Erythroblast (primary cell): ENCODE measurements at places on chromosomes 1 and 21.

- peak; percentile 82 for DNase-seq
These were observed 29.9 kb upstream of the RPTN start for GRCh38 chr1:152188673-152189591.

- DNase-seq = no peak
These were observed 179.7 kb upstream of the ST6GALNAC5 start for GRCh38 chr1:76687307-76688175.

DNA sequence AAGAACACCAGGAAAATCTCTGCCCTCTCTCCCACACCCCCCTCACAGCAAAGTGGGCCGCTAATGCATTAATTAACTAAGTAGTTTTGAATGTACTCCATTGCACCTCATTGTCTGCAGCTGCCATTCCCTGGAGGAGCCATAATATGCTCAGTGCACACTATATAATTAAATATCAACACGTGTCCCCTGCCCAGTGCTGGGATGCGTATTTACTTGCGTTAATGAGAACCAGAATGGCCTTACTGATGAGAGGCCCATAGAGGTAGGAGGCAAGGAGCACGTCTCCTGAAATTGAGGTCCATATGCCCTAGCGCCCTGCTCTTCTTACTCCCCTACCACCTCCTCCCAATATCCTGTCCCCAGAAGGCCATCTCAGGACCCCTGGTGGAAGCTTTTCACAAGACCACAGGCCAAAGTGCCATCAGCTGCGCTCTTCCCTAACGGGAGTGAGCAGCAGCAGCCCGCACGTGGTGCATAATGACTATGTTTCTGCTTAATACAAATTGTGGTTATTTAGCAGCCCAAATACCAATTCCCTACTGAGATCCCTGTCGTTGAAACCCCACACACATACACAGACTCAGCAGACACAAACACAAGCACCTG lies 76.8 kb downstream of the PLXNA2 start:
- DNase-seq = no peak

GRCh38 chr1:213876531-213876930 lies 111.2 kb upstream of the PROX1 start:
- no peak for DNase-seq

- DNase-seq = no peak
These were observed 230.4 kb downstream of the SLC35F3 start for GRCh38 chr1:234134878-234135277.

- no peak for DNase-seq
These were observed 135.6 kb upstream of the KCNJ15 start for GRCh38 chr21:38120984-38121855.

DNA sequence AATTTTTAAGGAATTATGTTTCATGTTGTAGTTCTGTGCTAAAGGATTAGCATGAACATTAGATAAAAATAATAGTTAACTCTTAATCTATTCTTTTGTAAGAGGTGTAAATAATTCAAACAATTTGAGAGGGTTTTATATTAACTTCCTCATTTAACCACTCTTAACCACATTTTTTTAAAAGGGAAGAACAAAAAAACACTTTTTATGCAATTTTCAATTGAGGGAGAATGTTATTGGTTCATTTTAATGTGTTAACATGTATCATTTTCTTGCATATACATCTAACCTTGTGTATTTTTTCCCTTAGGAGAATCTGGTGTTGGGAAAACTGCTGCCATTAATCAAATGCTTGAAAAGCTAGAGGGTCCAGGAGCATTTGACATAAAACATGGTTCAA lies 169.0 kb downstream of the LBR start:
- no peak for DNase-seq

DNA sequence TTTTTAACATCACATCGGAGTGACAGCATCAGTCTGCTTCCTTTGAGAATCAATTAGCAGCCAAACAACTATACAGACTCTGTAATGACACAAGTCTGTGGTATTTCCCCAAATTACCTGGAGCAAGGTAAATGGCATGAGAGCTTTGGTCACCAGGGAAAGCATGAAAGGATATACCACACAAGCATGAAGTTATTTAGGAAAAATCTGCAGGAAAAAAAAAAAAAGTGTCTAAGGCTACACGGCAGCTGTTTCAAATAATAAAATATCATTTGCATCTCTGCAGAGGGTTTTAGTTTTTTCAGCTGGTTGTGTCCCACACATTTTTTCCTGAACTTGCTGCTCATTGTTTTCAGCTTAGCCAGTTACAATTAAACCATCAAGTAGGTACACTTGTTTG lies 234.7 kb downstream of the TTLL7 start:
- DNase-seq = no peak

DNA sequence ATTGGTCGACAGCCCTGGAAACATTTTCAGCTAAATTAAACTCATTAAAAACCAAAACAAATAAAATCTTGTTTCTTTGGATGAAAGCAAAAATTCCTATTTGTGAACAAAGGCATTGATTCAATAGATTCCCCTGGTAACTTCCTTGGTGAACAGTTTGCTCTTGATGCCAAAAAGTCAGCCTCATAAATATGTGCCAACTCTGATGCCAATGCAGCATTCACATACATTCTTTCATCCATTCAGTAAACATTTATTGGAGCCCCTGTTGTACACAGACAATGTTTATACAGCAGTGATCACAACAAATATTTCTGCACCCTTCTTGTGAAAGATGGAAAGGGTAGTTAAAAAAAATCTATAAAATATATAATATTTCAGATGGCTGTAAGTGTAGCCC lies 107.8 kb downstream of the PLD5 start:
- no peak for DNase-seq

GRCh38 chr1:159915571-159916241 lies 9.6 kb downstream of the TAGLN2 start:
- DNase-seq = no peak

DNA sequence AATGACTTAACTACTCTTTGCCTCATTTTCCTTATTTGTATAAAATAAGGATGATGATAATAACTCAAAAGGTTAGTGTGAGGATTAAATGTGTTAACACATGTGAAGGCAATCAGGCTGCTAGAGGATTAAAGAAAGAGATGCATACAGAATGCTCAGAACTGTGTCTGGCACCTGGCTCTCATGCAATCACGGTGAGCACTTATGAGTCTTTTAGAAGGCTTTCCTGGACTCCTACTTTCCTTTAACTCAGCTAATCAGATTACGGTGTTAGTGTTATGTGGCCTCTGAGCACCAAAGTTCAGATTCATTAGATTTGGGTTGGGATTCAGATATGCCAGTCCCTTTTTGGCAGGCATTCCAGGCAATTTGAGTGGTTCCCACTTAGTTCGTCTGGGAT lies 311.6 kb upstream of the USP24 start:
- no peak for DNase-seq

DNA sequence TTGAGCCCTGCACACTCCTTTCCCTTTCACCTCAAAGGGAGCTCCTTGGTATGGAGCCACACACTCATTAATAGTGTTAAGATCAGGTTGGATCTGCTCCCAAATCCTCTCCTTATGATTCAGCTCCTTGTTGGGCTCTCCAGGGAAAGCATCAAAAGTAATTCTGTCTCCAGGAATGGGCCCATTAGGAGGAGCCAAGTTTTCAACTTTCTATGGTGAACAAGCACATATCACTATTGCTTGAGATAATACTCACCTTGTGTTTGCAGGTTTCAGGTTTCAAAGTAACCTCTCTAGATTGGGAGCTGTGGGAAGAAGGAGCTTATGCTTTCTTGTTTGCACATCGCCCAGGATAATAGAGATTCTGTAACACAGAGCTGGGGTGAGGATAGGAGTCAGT lies 164.8 kb downstream of the TNFSF18 start:
- no peak for DNase-seq

GRCh38 chr21:34612056-34612455 lies 2.9 kb downstream of the RCAN1 start:
- DNase-seq = no peak

- DNase-seq = no peak
These were observed 8.0 kb downstream of the ELOA start for GRCh38 chr1:23751050-23751814.

DNA sequence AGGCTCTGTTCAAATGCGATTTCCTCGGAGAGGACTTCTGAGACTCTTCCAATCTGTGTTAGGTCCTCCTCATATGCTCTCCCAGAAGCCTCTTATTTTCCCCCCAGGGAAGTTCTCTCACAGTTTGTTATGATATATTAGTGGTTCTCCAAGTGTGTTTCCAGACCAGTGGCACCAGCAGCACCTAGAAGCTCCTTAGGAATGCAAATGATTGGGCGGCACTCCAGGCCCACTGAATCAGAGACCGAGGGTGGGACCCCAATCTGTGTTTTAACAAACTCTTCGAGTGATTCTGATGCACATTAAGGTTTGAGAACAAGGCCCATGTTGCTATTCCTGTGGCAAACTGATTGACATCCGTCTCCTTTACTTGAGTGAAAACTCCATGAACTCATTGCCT lies 63.0 kb downstream of the NMNAT2 start:
- DNase-seq = no peak

GRCh38 chr1:160590488-160590887 lies 11.2 kb upstream of the CD84 start:
- DNase-seq = no peak

GRCh38 chr1:8263791-8264190 lies 54.1 kb upstream of the SLC45A1 start:
- no peak for DNase-seq

GRCh38 chr21:35223480-35224156 lies 174.5 kb upstream of the RUNX1 start:
- no peak for DNase-seq

GRCh38 chr1:181630838-181631237 lies 147.5 kb downstream of the CACNA1E start:
- DNase-seq = no peak

- peak; percentile 96 for DNase-seq
These were observed 2.6 kb downstream of the E2F2 start for GRCh38 chr1:23528250-23528978.

DNA sequence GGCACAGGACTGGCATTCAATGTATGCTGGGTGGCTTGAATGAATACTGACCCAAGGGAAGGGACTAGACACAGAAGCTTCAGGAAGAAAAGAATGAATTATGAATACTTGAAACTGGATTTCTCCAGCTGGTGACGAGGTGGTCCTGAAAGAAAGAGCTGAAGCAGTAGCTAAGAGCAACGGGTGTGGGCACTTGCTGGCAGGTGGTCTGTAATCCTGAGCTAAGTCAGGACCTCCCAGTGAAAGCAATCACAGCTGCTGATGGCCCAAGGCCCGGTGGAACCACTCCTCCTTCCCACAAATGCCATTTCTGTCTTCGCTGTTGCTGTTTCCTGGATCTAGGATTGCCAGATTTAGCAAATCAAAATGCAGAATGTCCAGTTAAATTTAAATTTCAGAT lies 47.0 kb downstream of the NEK2 start:
- DNase-seq = no peak

DNA sequence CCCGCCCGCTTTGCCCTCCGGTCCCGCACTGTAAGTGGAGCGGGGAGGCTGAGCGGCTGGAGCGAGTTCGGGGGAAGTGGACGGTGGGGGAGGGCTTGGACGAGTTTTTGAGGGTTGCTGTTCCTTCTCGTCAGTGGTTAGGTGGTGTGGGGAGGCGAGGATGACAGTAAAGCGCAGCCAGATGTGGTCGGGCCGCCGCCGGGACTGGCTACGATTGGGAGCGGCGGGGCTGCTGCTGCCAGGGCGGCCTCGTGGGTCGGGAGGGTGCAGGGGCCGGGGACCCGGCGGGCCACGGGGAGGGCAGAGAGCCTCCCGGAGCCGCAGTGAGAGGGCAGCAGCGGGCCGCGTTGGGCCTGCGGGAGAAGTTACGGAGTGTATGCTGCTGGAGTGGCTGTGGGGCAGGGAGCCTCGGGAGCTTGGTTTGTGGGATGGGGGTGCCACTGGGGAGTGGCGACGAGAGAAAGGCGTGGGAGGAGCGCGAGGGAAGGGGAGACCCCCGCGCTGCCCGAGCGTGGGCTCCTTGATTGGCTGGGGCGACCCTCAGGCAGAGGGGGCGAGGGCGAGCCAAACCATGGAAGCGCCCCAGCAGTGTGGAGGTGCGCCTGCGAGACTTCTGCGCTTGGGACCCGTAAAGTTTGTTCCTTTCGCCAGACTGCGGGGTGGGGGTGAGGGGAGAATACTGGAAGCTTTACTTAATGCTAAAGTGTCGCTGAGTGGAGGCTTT lies 2.1 kb downstream of the ADGRL2 start:
- no peak for DNase-seq

- peak; percentile 56 for DNase-seq
These were observed 843 bp downstream of the DIP2A start for GRCh38 chr21:46459356-46460112.

DNA sequence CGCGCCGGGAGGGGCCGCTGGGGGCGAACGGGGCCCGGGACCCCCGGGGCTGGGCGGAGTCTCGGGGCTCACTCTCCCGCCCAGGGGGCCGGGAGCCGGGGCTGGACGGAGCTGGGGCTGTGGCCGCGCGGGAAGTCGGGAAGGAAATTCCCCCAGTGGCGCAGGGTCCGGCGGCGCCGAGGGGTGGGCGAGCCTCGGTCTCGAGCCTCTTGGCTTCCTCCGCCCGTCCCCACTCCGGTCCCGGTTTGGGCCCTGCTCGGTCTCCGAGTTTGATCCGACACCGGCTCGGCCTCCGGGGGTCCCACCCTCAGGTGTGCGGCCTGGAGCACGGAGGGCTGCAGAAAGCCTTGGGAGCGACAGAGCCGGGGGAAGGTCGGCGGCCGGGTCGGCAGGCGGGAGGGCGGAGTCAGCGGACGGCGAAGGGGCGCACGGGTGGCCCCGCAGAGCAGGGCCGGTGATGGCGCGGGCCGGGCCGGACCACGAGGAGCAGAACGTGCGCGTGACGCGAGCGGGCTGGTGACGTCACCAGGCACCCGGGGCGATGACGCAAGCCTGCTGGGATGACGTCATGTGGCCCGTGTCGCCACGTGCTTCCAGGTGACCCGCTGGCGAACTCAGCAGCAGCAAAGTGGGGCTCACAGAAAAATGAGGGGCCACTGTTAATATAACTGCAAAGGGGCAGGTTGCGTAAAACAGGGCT lies 610 bp upstream of the HES4 start:
- peak; percentile 85 for DNase-seq

DNA sequence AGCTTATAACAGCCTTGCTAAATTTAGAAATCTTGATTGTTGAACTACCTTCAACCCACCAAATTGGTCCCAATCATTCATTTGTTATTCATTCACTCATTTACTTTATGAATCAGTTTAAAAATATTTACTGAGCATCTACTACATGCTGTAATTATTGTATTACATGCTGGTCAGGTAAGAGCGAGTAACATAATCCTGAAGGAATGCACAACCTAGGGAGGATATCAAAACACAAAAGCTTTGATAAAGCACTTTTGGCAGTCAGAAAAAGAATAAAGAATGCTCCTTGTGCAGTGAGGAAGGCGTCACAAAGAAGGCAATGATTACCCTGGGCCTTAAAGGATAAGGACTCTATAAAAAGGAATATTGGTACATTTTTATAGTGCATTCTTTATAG lies 518.9 kb upstream of the NR5A2 start:
- no peak for DNase-seq

GRCh38 chr1:103517380-103518047 lies 8.0 kb upstream of the RNPC3 start:
- DNase-seq = no peak
